ENCODE measurements at places on chromosomes 7 and 10. TPM values are rescaled to one million over a fixed set of nuclear protein-coding genes. Genes with fewer than 3 reads are reported as not detected.

Gene SPDYE6
- not detected for total RNA-seq

Gene FOXP2
- not detected for total RNA-seq

Gene CHRM2
- not detected for total RNA-seq

Gene MMD2
- total RNA-seq, result not detected

Gene FAM241B
- total RNA-seq, result 9.4 TPM

Gene ASB4
- total RNA-seq, result not detected

Gene PTER
- 24.1 TPM for total RNA-seq

Gene SLIT1
- total RNA-seq, result 0.32 TPM

Gene MYO3A
- total RNA-seq, result not detected

Gene PARD3
- total RNA-seq, result 0.25 TPM

Gene FIGNL1
- total RNA-seq, result 17.1 TPM

Gene SPDYE11
- not detected for total RNA-seq

Gene CYP3A5
- not detected for total RNA-seq

Gene OR6V1
- total RNA-seq, result not detected

Gene OR13A1
- total RNA-seq, result not detected

Gene PAPOLB
- total RNA-seq, result not detected

Gene AOAH
- 4.5 TPM for total RNA-seq

Gene GIMAP4
- 448 TPM for total RNA-seq

Gene PON1
- total RNA-seq, result not detected

Gene FRA10AC1
- 21.6 TPM for total RNA-seq

Gene ITIH5
- not detected for total RNA-seq

Gene FAM25G
- not detected for total RNA-seq

Gene UPK3BL2
- 46.0 TPM for total RNA-seq

Gene HTR5A
- total RNA-seq, result not detected

Gene CCDC146
- 16.0 TPM for total RNA-seq

Gene HOGA1
- total RNA-seq, result not detected

Gene PNLIPRP2
- not detected for total RNA-seq

Gene SLC39A12
- total RNA-seq, result not detected

Gene SPDYE2B
- not detected for total RNA-seq

Gene LRIT1
- total RNA-seq, result not detected

Gene APBB1IP
- total RNA-seq, result 106 TPM

Gene GPRIN2
- not detected for total RNA-seq

Gene ZNF862
- 84.2 TPM for total RNA-seq

Gene SOSTDC1
- not detected for total RNA-seq

Gene BICC1
- not detected for total RNA-seq

Gene ADAM8
- total RNA-seq, result 87.2 TPM

Gene RAPGEF5
- total RNA-seq, result not detected

Gene C7orf33
- total RNA-seq, result not detected

Gene TMEM139
- total RNA-seq, result 1.8 TPM
